ENCODE measurements at places on chromosomes 13 and 19.

- DNase-seq, result peak; percentile 18
Measured at GRCh38 chr13:60431108-60431700, 34.2 kb downstream of the TDRD3 start.

GRCh38 chr13:39571502-39572092 is 31.4 kb downstream of the LHFPL6 start:
- no peak for DNase-seq

- DNase-seq, result no peak
Measured at GRCh38 chr19:40908976-40909375, 26.9 kb upstream of the CYP2A7 start.

DNA sequence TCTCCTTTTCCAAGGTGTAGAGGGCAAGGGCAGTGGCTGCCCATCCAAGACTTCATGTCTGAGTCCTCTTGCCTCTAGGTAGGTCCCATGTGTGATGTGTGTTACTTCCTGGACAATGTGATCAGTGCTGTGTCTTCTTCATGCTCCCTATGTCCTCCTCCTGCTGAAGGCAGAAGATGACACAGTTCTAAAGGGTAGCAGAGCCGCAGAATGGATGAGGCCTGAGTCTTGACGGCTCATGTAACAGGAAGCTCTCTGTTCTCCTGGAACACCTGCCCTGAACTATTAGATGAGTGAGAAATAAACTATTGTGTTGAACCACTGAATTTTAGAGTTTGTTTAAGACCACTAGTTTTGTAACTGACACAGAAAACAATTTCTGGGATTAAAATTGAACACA is 165.9 kb downstream of the NDFIP2 start:
- DNase-seq, result no peak

DNA sequence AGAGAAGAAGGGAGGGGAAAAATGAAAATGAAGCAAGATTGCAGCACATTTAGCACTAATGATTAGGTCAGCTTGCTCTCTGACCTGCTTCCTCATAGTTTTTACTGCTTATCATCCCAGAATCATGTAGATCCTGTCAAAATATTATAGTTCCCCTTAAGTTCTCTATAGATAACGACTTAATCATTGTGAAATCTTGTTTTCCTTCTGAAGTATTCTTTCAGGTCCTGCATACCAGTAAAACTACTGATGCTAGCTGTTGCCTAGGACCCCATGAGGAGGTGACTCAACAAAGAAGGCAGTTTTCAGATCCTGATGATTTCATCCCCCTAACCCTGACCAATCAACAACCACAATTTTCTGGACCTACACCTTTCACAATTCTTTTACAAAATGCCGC is 1131.7 kb downstream of the SLITRK5 start:
- DNase-seq, result no peak

- DNase-seq, result no peak
Measured at GRCh38 chr13:112803422-112803821, 113.6 kb downstream of the ATP11A start.

DNA sequence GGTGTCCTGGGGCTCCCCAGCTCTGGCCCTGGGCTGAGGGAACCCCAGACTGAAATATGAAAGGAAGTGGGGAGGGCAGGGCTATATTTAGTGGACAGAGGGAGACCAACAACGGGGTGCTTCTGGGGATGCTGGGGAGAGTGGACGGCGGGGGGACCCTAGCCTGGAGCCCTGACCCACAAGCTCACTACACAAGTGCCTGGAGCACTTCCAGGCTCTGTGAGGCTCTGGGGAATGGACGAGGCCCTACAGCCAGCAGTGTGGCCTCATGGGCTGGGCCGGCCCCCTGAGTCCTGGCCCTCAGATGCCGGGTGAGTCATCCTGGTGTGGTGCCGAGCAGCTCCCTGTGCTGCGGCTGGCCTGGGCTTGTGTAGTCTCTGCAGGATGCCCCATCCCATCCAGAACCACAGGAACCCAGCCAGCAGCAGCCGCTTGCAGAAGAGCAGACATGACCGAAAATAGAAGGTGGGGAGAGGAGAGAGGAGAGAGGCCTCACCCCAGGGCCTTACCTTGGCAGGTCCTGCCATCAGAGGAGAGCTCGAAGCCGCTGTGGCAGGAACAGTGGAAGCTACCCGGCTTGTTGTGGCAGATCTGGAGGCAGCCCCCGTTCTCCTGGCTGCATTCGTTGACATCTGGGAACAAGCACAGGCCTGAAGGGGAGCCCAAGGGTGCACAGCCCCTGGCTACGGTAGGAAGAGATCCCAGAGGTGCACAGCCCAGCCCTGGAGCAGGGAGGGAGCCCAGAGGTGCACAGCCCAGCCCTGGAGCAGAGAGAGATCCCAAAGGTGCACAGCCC is 26.1 kb downstream of the GAS6 start:
- DNase-seq, result peak; percentile 71

DNA sequence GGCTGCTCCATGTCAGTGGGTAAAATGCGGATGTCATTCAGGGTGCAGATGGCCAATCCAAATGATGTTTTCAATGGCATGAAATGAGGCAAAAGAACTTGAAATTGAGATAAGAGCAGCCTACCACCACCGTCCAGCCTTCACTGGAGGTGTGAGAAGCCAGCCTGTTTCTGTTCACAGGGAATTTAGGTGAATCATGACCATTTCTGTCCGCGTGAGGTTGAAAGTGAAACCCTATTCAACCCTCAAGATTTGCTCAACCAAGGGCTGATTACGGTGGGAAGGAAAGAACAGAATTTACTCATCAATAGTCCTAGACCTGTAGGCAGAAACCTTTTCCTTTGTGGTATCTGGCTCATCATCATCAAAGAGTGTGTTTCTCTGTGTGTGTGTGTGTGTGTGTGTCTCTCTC is 370.7 kb downstream of the COG6 start:
- no peak for DNase-seq

DNA sequence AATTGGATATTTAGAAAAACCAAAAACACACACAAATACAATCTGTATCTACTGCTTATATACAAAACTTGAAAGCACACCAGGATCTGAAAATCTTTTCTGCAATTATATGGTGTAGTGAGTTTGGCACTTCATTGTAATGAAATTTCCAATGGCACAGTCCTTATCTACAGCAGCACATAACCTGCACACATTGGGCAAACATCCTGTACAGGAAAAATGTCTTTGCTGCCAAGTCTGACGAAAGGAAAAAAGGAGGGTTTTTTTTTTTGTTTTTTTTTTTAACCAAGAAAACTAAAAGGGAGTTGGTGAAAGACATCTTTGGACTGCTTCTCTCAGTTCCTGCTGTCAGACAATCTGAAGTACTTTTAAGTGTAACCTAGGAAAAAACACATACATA is 107.8 kb downstream of the FOXO1 start:
- DNase-seq, result no peak

Data from frontal cortex (tissue), 4 donors.